ENCODE measurements at places on chromosomes 1 and 21.
A peak's percentile ranks its signal among the peaks of the same experiment; 100 is the strongest.

- peak; percentile 44 for DNase-seq
Observed at GRCh38 chr1:26359981-26360806, 6.3 kb upstream of the CRYBG2 start.

GRCh38 chr1:211472724-211473123 lies 19.2 kb downstream of the RD3 start:
- DNase-seq: no peak

DNA sequence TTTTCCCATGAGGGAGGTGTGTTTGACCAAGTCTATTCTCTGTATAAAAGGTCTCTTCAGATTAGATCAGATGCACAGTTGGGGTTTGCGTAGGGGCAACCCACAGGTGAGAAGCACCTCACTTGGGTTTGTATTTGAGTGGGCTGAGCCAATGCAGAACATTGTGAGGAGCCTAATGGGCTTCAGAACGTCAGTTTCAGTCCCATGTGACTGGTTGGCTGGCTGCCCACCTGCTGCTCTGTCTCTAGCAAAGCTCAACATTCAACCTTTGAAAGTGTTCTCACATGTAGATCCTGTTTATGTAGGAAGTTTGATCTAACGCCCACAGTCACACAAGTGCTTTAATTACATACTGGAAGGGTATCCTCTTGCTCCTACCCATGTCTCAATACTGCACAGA lies 105.5 kb downstream of the FASLG start:
- DNase-seq: no peak

GRCh38 chr1:1937061-1937460 lies 18.0 kb upstream of the TMEM52 start:
- DNase-seq: no peak

GRCh38 chr1:223223091-223223995 lies 80.3 kb upstream of the TLR5 start:
- no peak for DNase-seq

- DNase-seq: no peak
Observed at GRCh38 chr1:53134961-53135734, 7.3 kb downstream of the SLC1A7 start.

DNA sequence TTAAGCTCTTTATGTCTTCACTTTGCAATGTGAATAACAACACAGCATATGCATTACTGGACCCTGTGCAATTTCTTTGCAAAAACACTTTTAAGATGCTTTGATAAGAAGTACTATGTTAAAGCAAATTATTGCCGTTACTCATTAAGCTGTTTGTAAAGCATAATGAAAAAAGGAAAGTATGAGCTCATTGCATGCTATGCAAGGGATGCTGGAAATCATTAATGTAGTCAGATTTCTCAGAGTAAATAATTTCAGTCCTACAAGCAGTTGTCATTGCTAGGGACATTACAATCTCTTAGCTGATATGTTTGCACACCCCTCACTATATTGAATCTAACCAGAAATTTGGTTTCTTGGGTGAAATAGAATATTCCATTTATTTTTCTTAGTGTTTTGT lies 982.5 kb upstream of the ADGRL2 start:
- no peak for DNase-seq

- DNase-seq: no peak
Observed at GRCh38 chr1:166297993-166298392, 131.2 kb upstream of the FAM78B start.

DNA sequence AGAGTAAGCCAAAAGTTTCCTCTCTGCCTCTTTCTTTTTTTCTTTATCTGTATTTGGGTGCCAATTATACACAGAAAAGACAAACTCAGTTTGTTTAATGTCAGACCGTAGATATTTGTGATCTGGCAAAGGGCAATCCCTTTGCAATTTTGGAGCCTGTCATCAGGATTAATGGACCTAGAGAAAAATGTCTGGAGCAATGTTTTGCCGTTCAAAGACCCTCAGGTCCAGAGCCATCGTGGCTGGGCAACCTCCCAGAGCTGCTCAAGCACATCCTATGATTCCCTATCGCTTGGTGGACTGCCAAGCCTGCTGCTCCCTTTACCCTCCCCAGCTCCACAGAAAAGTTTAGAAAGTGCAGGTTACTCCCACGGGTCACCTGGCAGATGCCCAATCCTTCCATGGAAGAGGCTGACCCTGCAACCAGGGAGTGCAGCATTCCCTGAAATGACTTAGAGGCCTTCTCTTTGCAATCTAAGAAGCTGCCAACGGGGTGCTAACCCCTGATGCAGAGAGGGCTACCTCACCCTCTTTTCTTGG lies 112.5 kb upstream of the NGF start:
- no peak for DNase-seq

- no peak for DNase-seq
Observed at GRCh38 chr1:78650114-78650660, 556 bp downstream of the IFI44 start.
